Amniotic epithelial cell (primary cell): ENCODE measurements at places on chromosomes 7 and 10.

- peak; percentile 43 for DNase-seq
These were observed 62.9 kb upstream of the FAM171A1 start for GRCh38 chr10:15433850-15434537.

GRCh38 chr7:108808549-108809266 lies 239.0 kb downstream of the DNAJB9 start:
- no peak for DNase-seq

DNA sequence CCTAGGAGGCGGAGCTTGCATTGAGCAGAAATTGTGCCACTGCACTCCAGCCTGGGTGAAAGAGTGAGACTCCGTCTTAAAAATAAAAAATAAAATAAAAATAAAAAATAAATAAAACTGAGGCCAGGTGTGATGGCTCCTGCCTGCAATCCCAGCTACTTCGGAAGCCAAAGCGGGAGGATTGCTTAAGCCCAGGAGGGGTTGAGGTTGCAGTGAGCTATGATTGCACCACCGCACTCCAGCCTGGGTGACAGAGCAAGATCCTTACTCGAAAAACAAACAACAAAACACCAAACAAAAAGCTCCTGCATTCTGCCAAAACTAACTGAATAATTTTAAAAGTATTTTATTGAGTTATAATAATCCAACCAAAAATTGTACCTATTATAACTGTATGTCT lies 36.2 kb downstream of the AGAP4 start:
- DNase-seq, result peak; percentile 8

- DNase-seq, result no peak
These were observed 121.2 kb downstream of the WDFY4 start for GRCh38 chr10:48805848-48806247.

DNA sequence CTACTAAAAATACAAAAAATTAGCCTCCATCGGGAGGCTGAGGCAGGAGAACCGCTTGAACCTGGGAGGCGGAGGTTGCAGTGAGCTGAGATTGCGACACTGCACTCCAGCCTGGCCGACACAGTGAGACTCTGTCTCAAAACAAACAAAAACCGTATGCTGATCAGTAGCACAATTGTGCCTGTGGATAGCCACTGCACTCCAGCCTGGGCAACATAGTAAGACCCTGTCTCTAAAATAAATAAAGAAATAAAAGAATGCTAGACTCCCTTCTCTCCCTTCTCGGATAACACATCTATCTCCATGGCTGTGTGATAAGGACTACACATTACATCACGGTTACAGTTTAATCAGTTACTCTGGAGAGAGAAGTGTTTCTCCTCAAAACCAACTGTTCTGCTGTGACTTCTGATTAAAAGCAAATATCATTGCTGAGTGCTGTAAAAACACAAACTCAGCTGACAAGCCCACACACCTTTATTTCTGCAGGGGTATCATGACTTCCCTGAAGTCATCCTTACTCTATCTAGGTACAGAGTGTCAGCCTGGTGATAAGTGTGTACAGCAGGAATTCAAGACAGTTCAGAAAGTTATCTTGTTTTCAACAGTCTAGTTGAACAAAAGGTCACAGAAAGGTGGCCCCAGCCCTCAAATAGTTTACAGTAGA lies 5.3 kb upstream of the ARHGAP19 start:
- peak; percentile 92 for DNase-seq

DNA sequence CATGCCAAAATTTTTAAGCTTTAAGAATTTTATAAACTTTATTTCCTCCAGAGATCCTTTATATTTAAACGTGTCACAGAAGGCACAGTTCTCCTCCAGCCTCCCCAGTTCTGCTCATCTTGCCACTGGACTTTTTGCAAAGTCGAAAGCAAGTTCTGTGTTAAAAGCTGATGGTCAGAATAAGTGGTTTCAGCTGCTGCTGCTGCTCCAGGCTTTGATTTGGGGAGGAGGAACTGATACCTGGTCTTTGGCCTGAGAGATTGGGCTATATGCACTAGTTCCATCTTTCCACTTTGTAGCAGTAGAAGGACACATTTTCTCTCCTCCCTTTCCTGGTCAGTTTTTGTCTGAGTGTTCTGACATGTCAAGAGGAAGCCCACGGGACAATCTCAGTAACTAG lies 435.9 kb upstream of the PHF14 start:
- no peak for DNase-seq

DNA sequence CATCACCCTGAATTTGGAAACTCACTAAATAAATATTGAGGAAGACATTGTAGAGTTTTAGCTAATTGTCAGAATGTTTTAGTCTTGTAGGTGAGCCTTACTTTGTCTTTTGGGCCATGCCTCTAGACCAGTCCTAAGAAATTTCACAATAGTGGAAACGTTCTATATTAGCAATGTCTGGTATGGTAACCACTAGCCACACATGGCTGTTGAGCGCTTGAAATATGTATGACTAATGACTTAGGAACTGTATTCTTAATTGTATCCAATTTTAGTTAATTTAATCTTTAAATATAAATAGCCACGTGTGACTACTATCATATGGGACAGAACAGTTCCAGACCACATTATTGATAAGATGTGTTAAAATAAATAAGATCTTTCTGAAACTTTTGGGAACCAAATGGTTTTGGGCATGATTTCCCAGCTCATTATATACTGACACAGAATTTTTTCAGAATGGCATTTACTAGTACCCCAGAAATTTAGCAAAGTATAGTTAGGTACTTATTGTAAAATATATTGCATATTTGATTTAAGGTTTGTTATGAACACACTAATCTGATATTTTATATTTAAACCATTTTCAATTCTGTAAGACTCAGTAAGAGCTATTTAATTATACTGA lies 95.0 kb downstream of the VPS50 start:
- DNase-seq, result peak; percentile 92

DNA sequence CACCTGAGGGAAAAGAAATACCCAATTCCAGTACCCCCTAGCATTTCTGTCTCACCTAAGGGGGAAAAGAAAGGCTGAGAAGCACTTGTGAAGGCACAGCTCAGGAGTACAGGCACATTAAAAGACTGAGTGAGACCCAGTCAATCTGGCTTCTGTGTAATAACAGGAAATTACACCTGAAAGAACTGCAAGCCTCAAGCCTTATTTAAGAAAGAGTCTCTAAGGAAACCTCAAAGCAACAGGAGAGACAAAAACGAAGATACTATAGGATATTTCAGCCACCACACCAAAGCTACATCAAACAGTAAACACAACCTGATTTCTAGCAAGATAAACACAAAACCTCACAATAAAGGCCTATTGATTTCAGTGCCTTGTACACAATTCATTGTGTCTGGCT lies 69.6 kb upstream of the CDK1 start:
- DNase-seq, result no peak

DNA sequence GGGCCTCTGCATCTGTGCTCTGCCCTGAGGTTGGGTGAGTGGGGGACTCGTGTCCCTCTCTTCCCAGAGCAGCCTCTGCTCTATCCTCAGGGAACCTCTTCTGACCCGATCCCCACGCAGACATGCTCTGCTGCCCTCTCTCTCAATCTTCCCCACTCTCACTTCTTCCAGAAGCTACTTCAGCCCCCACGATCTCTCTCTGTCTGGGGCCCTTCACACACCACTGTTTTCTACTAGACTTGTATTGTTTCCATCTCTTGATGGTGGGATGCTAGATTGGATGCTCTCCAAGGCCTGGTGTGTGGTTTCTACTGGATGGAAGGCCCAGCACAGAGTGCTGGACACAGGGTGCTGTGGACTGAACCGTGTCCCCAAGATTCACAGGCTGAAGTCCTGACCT lies 10.0 kb downstream of the MGMT start:
- DNase-seq, result no peak

DNA sequence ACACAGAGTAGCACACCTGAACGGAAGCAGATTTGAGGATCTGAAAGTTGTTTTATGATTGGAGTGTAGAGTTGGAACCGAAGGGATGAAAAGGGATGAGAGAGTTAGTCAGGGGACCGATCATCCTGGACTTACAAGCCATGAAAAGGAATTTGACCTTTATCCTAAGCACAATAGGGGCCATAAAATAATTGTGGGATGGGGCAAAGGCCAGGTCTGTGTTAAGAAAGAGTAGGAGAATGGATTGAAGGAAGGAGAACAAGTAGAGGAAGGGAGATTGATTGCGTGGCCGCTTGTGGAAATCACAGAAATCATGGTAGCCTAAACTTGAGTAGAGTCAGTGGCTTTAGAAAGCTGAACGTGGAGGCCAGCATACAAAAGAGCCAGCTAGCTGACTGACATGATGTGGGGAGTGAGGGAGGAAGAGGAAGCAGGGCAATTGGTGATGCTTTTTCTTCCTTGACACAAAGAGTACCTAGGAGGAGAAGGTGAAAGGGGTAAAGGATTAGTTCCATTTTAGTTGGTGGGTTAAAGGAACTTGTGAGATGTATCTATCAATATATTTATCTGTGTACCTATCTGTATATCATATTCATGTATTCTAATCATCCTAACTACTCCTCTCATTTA lies 67.1 kb upstream of the RPA3 start:
- DNase-seq, result no peak

- no peak for DNase-seq
These were observed 150.6 kb upstream of the NRG3 start for GRCh38 chr10:81724431-81724830.

GRCh38 chr10:7388602-7389001 lies 22.2 kb downstream of the SFMBT2 start:
- no peak for DNase-seq

DNA sequence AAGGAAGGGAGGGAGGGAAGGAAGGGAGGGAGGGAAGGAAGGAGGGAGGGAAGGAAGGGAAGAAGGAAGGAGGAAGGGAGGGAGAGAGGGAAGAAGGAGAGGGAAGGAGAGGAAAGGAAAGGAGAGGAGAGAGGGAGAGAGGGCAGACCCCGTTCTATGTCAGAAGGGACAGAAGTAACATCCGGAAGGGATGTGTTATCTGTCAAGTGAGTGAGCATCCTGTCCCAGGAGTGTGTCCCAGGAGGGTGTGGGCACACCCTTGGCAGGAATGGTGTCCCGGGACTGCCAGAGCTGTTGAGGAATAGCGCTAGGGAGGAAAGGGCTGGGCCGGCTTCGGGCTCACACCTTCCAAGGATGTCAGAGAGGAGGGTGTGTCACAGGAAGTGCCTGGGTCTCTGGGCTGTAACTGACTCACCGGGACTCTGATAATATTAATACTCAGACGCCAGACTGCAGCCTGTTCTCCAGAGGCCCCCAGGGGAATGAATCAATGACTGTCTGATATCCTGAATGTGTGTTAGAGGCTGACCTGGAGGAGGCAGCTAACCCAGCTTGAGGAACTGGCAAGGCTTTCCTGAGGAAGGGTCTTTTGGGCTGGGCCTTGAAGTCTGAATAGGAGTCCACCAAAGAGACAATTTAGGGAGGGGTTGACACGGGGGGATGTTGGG lies 125.6 kb upstream of the TNRC18 start:
- peak; percentile 71 for DNase-seq

GRCh38 chr7:158386866-158387545 lies 200.6 kb downstream of the PTPRN2 start:
- DNase-seq, result no peak

DNA sequence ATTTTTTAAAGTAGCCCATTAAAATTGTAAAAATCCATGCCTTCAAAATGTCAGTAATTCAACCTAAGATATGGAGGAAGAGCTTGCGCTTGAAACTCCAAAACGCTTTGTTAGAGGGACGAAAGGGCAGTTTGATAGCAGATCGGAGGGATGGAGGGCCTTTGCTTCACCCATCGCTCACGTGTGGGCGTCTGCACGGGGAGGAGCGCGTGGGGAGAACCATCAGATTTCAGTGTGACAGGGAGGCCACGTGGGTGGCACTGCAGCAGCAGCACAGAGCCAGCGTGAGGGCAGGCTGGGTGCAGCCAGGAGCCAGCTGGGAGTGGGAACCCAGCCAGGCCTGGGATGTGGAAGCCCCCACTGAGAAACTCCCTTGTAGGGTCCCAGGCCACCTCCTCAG lies 325.5 kb downstream of the PAXIP1 start:
- no peak for DNase-seq

GRCh38 chr7:45451342-45452035 lies 122.7 kb upstream of the ADCY1 start:
- DNase-seq, result no peak

DNA sequence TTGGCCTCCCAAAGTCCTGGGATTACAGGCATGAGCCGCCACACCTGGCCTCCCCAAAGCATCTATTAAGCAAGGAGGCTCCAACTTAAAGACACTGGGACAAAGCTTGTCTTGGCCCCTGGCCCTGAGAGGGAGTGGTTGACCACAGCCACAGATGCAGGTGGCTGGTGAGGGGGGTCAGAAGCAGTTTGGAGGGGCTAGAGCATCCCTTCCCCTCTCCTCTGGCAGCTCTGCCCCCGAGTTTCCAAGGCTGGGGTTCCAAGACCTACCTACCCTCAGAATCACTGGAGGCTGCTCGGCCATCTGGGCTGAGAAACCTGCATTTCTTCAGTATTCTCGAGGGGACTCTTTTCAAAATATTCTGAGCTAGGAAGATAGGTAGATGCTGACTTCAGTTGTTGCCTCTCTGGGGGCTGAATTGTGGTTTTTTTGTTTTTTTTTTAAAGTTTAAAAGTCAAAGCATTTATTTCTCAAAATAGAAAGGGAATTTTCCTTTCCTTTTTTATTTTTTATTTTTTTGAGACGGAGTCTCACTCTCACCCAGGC lies 32.6 kb downstream of the DDIT4 start:
- DNase-seq, result no peak

DNA sequence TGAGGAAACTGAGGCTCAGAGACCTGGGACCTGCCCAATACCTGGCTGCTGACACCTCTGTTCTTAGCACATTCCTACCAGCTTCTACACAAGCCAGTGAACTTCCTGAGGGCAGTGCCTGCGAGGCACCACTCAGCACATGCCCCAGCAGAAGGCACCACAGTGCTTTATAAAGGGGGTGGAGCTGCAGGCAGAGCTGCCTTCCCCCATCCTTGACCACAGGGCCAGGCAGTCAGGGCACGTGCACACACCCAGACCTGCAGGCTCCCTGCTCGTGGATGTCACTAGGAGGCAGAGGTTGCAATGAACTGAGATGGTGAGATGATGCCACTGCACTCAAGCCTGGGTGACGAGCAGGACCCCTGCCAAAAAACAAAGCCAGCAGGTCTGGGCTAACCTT lies 39.2 kb upstream of the TUBB8 start:
- DNase-seq, result no peak

DNA sequence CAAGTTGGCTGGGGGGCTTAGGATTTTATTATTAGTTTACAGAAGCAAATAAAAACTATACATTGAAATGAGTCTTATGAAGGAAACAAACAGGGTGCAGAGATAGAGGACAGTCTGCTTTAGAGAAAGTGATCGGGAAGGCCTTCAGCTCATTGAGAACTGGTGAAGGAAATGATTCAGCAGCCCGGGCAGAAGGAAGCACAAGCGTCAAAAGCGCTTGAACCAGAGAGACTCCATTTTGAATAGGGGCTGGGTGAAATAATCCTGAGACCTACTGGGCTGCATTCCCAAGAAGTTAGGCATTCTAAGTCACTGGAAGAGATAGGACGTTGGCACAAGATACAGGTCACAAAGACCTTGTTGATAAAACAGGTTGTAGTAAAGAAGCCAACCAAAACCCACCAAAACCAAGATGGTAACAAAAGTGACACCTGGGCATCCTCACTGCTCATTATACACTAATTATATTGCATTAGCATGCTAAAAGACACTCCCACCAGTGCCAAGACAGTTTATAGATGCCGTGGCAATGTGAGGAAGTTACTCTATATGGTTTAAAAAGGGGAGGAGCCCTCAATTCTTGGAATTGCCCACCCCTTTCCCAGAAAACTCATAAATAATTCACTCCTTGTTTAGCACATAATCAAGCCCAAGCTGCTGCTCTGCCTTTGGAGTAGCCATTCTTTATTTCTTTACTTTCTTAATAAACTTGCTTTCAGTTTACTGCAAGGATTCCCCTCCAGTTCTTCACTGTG lies 83.1 kb upstream of the MPP7 start:
- no peak for DNase-seq
